ENCODE measurements at places on chromosomes 12 and 14.

GRCh38 chr12:40197590-40197989, 27.2 kb upstream of the LRRK2 start:
- no peak for DNase-seq

DNA sequence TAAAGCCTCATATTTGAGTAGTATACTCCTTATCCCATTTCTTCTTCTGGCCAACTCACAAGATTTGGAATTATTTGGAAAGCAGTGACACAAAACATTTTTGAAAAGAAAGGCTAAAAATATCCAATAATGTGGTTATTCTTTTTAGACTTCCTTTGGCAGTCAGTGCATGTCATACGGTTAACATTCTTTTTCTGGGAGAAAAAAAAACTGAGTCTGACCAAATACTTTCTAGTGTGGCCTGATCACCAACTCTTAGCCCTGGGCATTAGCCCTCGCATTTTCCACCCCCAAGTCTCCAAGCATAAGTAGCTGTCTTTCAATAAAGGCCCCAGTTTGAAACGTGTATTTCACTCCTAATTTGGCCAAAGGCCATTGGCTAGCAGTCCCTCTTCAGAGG, 5.9 kb downstream of the RASSF3 start:
- no peak for DNase-seq

DNA sequence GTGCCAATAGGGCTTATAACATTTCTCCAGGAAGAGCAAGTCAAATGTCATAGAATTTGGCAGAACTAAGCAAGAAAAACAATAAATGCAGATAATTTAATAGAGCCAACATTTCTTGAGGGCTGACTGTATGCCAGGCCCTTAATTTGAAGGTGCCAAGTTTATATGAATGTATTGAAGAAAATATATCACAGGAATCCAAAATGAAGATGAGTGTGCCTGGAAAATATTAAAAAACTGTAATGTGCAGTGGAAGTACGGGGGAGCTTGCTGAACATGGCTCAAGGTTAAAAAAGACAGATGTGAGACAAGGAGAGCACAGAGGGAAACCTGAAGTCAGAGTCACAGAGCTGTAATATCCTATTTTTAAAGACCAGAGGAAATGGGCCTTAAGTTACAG, 16.4 kb downstream of the NR1H4 start:
- DNase-seq = no peak

DNA sequence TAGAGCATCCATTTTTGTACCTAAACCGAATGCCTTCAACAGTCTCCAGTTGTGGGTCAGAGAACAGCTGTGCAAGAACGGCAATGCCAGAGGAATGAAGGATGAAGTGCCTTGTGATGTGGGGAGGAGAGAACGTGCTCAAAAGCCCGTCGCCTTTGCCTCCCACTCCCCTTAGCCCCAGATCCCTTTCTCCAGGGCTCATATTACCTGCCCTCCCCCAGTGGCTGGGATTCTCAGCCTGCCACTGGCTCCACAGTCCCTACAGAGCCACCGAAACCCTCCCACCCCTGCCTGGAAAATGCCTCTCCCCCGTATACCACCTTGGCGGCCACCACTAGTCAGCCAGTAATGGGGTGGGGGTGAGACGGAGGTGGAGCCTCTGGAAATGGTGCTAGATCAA, 158.5 kb downstream of the ZFP36L1 start:
- DNase-seq = no peak

DNA sequence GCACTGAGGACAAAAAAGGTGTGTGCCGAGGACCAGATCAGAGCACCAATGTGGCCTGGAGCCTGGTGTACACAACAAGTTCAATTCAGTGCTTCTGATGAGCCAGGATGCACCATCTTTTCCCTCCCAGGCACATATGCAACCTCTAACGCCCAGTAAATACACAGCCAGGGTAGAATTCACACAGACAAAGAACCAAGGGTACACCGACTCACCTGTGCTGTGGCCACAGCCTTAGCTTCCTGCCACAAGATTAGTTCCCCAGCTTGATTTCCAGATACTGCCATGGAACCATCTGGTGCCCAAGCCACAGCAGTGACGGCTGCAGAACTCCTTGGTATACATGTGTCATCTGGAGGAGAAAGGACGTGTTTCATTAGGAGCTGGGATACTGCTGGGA, 29.4 kb downstream of the PARP2 start:
- no peak for DNase-seq

- no peak for DNase-seq
These were observed 605.2 kb downstream of the GALC start for GRCh38 chr14:87387806-87388205.

- DNase-seq = no peak
These were observed 163.6 kb upstream of the DYRK2 start for GRCh38 chr12:67484791-67485480.

GRCh38 chr14:45785240-45785639, 532.2 kb upstream of the MIS18BP1 start:
- no peak for DNase-seq

GRCh38 chr12:64256166-64256800, 34.2 kb upstream of the KICS2 start:
- DNase-seq = peak; percentile 25

DNA sequence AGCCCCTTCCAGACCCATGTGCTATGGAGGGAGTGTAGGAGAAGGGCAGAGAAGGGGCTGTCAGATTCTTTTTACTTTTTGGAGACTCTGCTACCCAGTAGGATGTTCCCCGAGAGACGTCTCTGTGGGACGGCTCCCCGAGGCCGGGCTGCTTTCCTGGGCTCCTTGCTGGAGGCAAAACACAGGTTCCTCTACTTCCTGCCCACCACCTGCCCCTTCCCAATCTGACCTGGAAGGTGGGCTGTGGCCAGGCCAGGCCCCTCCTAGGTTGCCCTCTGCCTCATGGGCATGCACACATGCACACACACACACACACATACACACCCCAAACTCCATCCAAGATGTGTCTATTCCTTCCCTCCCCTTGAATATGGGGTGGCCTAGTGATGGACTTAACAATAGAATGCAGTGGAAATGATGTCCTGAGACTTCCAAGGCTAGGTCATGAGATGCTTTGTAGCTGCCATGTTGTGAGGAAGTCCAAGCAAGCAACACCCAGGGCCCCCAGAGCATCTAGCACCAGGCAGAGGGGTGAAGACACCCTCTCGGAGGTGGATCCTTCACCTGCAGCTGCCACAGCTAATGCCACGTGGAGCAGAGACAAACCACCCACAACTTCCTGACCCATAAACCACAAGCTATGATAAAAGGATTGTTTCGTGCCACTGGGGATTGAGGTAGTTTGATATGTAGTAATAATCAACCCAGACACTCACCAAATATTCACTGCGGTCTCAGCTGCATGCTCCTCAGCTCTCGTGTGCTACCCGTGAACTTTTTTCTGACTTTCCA, 1.6 kb upstream of the ASB2 start:
- no peak for DNase-seq

- no peak for DNase-seq
These were observed 36.6 kb downstream of the TC2N start for GRCh38 chr14:91830777-91831176.

DNA sequence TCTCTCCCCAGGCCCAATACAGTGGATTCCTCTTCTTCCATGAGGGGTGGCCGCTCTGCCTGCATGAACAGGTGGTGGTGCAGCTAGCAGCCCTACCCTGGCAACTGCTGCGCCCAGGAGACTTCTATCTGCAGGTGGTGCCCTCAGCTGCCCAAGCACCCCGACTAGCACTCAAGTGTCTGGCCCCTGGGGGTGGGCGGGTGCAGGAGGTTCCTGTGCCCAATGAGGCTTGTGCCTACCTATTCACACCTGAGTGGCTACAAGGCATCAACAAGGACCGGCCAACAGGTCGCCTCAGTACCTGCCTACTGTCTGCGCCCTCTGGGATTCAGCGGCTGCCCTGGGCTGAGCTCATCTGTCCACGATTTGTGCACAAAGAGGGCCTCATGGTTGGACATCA, 3.8 kb downstream of the ARHGEF40 start:
- no peak for DNase-seq

GRCh38 chr12:117105902-117106301, 6.7 kb upstream of the TESC start:
- no peak for DNase-seq

DNA sequence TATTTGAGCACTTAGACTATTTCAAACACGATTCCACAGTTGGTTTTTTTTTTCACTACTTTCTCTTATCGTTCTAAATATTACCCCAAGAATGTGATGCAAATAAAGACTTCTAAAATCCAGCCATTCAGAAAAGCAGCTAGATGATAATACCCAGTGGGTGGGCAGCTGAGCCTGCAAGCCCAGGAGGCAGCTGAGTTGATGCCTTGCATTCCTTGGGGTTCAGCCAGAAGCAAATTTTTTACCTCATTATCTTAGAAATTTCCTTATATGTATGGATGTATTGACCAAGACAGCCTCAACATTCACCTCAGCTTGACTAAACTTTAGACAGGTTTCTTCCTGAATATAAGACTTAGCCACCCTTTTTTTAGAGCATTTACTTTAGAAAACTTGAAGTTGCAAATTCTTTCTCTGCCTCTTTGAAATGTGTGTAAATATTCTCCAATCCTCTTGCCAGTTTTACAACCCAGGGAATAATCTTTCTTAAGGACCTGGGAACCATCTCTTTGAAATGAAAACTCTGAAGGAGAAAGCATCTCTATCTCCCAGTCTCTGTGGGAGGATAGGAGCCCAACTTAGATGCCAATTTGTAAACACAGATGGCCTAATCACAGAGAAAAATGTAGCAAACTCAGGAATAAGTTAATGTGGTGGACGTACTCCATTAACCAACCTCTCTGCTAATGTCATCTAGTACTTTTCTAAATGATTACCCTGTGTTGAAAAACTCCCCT, 52.2 kb upstream of the ANP32D start:
- no peak for DNase-seq

DNA sequence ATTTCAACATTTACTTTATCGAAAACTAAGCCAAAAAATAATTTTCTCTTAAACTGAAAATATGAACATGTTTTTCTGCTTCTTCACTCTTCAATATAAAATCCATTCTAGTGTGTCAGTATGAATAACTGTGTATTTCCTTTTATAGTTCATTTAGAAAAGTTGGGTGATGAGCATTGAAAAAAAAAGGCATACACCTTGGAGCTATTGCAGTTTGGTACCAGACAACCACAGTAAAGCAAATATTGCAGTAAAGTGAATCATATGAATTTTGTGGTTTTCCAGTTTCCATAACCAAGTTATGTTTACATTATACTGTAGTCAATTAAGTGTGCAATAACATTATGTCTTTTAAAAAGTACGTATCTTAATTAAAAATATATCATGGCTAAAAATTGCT, 195.0 kb upstream of the FOXG1 start:
- DNase-seq = no peak

DNA sequence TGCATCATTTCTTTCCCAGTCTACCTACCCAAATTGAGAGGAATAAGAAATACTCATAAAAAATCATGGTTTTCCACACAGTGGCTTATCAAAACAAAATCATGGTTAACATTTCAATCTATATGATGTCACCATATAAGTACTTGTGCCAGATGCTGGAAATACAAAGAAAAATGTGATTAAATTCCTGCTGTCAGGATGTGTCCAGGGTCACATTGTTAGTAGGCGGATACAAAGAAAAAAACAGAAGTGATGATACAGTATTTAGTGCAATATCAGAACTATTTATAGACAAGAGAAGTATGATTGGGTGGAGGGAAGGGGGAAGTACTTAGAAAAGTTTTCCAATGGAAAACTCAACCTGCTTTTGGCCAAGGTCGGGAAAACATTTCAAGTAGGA, 47.0 kb upstream of the OR6J1 start:
- DNase-seq = peak; percentile 47

- DNase-seq = no peak
These were observed 229.9 kb upstream of the HMGA2 start for GRCh38 chr12:65594409-65594808.

GRCh38 chr14:99758121-99758821, 34.9 kb upstream of the EML1 start:
- peak; percentile 83 for DNase-seq

DNA sequence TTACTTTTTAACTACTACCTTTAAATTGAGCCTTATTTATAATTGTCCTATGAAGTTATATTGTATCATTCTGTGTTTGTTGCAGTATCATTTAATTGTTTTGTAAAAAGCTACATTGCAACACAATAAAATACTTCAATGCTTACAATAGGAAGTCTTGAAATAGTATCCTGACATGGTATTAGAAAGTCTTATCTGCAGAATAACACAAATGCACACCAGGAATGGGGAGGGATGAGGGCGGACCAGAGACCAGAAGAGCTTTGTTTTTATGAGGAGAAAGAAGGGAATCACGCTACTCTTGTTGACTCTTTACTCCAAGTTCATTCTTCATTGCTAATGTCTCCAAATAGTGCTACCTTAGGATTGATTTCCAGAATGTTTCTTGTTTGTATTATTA, 120.2 kb downstream of the MON2 start:
- no peak for DNase-seq

GRCh38 chr12:31887109-31887811, 72.0 kb upstream of the RESF1 start:
- no peak for DNase-seq

GRCh38 chr14:88104710-88105109, 99.8 kb downstream of the GPR65 start:
- DNase-seq = no peak

DNA sequence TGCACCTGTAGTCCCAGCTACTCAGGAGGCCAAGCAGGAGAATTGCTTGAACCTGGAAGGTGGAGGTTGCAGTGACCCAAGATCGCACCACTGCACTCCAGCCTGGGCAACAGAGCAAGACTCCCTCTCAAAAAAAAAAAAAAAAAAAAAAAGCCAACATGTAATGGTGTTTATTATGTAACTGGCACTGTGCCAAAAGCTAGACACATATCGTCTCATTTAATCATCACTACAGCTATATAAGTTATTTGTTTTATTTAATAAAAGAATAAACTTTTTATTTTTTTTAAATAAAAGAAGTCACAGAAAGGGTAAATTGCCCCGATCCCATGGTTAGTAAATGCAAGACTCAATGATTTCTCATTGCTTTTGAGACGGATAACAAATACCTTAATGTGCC, 76.9 kb downstream of the PTCSC3 start:
- no peak for DNase-seq

DNA sequence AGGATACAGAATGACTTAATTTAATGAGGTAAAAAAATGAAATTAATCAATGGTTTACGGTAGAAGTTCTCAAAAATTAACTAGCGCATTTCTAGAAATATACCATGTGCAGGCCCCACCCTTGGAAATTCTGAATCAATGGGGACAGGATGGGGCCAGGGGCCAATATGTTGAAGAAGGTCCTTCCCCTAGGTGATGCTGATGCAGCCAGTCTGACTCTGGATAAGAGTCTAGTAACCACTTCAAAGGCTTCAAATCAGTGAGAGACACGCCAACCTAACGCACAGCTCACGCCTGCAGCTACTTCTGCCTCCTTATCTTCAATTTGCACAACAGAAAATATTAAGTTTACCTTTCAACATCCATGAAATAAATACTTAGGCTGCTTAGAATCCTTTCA, 14.9 kb downstream of the GIT2 start:
- no peak for DNase-seq

- DNase-seq = no peak
These were observed 4.3 kb upstream of the HEBP1 start for GRCh38 chr12:13004361-13004760.

DNA sequence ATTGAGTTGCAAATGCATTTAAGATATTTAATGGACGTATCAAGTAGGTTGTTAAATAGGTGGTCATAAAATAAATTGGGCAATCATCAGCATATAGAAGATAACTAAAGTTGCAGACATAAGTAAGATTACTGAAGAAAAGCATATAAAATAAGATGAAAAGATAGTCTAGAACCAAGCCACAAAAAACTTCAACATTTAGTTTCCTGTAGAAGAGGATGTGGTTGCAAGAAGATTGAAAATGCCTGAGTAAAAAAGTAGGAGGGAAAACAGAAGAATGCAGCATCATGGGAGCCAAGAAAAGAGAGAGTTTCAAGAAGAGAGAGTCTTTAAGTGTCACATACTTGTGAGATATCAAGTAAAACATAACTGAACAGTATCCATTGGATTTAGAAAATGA, 17.6 kb upstream of the SLC16A7 start:
- DNase-seq = no peak
